ENCODE measurements at places on chromosomes 5 and 9. TPM values are rescaled to one million over a fixed set of nuclear protein-coding genes. Genes with fewer than 3 reads are reported as not detected.

DNA sequence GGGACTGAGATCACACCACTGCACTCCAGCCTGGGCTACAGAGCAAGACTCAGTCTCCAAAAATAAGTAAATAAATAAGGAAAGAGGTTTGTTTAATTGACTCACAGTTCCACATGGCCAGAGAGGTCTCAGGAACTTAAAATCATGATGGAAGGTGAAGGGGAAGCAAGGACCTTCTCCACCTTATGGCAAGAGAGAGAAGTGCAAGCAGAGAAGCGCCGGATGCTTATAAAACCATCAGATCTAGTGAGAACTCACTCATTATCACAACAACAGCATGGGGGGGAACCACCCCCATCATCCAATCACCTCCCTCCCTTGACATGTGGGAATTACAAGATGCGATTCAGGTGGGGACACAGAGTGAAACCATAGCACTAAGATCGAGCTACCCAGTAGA is 22.8 kb upstream of the RGMB start:
- no peak for DNase-seq

GRCh38 chr5:57839437-57840079 is 356.9 kb upstream of the ACTBL2 start:
- no peak for DNase-seq

- DNase-seq: no peak
These were observed 339.0 kb upstream of the CTNND2 start for GRCh38 chr5:12242950-12243888.

GRCh38 chr5:178360222-178360925 is 127.8 kb upstream of the PHYKPL start:
- DNase-seq: no peak

DNA sequence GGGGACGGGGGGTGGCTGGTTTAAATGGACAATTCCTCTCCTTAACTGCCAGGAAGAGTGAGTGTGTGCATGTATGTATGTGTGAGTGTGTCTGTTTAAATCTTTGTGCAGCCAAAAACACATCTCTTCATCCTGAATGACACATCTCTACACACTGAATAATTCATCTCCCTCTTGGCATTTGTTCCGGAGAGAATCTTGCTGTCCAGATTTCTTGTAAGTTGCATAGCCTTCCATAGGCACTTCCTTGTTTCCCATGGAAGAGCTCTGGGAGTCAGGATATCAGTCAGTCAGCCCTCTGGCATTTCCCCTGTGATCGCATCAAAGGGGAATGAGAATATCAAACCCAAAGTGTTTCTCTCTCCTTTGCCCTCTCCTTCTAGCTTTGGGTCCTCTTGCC is 74.7 kb downstream of the WWC1 start:
- no peak for DNase-seq

DNA sequence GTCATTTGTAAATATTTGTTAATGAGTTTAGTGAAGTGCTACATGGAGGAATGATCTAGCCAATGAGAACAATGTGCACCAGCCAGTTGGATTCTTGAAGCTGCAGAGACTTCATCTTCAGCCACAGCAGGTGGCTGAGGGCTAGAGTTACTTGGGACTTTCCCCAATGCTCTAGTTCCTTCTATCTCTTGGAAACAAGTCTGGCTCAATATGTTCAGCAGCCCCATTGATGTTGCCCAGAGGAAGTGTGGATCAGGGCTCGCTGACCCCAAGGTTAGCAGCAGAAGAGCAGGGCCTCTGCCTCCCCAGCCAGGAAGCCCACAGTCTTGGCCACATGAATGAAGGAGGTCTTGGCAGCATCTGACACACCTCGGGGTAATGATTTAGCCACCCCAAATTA is 117.5 kb downstream of the SLC1A3 start:
- no peak for DNase-seq

DNA sequence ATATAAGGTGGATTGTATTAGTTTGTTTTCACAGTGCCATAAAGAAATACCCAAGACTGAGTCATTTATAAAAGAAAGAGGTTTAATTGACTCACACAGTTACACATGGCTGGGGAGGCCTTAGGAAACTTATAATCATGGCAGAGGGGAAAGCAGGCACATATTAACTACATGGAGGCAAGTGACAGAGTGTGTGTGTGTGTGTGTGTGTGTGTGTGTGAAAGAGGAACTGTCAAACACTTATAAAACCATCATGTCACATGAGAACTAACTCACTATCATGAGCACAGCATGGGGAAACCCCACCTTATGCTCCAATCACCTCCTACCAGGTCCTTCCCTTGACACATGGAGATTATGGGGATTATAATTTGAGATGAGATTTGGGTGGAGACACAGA is 118.6 kb downstream of the SPEF2 start:
- no peak for DNase-seq

GRCh38 chr5:130289132-130290088 is 385.1 kb downstream of the CHSY3 start:
- no peak for DNase-seq

DNA sequence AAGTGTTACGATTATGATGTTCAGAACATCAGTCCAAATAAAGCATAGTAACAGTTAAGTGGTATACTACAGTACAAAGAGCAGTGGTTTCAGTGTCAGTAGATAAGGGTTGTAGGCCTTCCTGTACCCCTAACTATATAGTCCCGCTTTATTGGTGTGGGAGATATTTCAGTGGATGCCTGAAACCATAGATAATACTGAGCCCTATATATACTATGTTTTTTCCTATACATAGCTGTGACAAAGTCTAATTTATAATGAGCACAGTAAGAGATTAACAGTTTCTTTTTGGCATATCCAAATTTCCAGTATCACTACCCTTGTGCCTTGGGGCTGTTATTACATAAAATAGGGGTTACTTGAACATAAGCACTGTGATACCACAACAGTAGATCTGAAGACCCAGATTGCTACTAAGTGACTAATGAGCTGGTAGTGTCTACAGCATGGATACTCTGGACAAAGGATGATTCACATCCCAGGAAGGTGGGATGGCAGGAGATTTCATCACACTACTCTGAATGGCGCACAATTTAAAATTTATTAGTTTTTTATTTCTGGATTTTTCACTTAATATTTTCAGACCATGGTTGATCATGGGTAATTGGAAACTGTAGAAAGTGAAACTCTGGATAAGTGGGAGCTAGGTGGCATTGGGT is 119.3 kb downstream of the RPS23 start:
- no peak for DNase-seq

DNA sequence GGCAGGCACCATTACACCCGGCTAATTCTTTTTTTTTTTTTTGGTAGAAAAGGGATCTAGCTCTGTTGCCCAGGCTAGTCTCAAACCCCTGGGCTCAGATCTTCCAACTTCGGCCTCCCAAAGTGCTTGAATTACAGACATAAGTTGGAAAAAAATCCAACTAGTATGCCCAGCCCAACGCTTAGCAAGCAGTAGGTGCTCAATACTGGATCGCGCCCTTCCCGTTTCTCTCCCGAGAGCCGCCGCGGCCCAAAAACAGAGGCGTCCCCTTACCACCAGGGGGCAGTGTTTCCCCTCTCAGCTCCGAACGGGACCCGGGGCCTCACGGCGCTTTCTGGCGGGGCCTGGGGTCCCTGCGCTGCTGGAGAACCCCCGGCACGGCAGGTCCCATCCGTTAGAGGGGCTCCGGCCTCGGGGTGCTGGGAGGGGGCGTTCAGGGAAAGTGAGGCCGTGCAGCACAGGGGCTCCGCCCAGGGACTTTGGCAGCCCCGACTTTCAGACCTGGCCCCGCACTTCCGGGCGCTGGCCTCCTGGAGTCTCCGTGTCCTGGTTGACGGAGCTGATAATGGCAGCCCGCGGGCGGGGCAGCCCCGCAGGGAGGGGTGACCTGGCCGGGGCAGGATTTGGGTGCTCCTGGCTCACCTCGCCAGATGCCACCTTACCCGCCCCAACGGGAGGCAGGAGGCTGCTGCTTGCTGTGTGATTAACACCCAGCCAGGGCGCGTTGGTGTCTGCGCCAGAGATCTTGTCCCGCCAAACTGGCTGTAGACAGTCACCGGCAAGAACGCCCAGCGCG is 15.2 kb downstream of the PTGES start:
- DNase-seq: peak; percentile 92

DNA sequence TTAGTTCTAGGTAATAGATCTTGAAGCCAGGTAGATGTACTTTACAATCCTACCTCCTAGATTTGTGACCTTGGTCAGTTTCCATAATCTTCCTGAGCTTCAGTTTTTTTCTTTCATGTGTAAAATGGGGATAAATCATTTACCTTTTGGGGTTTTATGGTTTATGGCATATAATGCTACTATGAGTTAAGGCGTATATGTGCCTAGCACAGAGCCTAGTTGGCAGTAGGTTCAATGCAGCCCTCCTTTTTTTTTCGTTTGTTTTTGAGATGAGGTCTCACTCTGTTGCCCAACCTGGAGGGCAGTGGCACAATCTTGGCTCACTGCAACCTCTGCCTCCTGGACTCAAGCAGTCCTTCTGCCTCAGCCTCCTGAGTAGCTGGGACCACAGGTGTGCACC is 28.8 kb downstream of the EGFLAM start:
- DNase-seq: no peak

DNA sequence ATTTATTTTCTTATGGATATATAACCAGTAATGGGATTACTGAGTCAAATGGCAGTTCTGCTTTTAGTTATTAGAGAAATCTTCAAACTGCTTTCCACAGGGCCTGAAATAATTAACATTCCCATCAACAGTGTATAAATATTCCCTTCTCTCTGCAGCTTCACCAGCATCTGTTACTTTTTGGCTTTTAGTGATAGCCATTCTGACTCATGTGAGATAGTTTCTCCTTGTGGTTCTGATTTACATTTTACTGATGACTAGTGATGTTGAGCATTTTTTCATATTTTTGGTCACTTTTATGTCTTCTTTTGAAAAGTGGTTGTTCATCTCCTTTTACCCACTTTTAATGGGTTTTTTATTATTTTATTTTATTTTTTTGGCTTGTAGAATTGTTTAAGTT is 1290.3 kb upstream of the CDH9 start:
- no peak for DNase-seq

DNA sequence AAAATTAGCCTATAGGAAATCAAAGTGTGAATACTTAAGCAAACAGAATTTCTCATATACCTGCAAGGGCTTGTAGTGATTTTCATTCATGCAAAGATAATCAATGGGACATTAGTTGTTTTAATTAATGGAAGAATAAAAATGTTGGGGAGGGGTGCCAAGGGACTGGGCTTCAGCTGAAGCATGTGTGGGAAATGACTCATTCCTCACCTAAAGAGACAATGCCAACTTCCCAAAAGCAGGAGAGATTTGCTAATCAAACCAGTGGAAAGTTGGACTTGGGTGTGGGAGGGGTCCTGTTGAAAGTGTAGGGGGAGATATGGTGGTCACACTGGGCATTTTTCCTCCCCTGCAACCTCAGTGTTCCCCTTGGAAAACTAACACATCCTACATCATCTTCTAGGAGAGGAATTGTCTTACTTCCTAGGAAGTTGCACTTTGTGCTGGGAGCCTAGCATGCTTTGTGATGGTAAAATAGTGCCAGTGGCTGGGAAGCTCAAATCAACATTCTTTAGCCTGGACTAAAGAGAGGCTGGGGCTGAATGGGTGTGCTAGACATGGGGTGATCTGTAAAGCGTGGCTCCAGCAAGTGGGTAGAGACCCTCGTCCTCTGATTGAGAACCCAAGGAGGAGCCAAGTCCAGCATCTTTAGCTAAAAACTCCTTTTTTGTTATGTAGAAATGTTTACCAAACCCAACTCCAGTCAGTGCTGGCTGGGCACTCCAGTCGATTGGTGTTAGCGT is 6.4 kb upstream of the LHX2 start:
- DNase-seq: no peak

GRCh38 chr5:133111299-133111698 is 59.5 kb downstream of the HSPA4 start:
- DNase-seq: peak; percentile 91

- no peak for DNase-seq
These were observed 828 bp upstream of the TRIO start for GRCh38 chr5:14142202-14142826.

DNA sequence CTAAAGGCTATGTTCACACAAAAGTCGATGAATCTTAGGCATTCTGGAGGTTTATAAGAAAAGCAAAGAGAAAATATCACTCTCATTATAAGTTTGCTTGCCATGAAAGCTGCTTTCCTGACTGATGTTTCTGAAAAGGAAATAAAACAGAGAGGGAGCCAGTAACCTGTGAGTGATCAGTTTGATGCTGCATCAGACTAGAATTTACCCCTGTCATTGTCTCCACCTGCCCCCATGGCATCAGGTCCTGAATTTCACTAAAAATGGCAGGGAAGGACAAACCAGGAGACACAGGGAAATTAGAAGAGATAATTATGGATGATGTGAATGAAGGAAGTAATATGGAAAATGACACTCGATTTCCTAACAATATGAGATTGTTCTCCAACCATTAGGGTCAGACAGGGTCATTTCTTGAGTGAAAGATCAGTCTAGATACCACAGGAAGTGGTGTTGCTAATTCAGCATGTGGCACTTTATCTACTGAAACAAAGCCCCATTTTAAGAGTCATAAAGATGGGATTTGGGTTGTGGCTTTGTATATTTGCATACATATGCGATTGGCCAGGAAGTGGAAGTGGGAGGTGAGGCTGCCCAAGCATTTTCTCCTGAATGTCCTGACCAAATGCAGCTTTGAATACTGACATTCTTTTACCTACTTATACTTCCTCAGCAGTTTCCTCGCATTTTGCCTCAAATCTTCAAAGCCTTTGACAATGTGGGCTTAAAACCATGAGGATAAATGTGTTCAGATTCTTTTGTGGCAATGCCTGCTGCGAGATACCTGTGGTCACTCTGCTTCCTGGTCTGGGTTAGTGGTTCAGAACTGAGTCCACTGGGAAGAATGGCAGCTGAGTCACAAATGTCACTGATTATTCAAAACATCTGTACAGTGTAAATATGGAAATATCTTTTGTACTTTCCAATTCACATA is 29.7 kb downstream of the MEGF10 start:
- no peak for DNase-seq

- DNase-seq: no peak
These were observed 57.0 kb downstream of the TTC39B start for GRCh38 chr9:15249981-15250380.

BRD3OS gene
- 10.7 TPM for total RNA-seq

SPINK5 gene
- total RNA-seq: 3.2 TPM

PCDHGA4 gene
- 3.9 TPM for total RNA-seq

FAM78A gene
- total RNA-seq: 14.8 TPM

C5orf58 gene
- total RNA-seq: not detected

CNTNAP3 gene
- total RNA-seq: 5.2 TPM

ARHGEF28 gene
- 22.3 TPM for total RNA-seq
